ENCODE measurements at places on chromosomes 1 and 21.

- no peak for DNase-seq
These were observed 9.5 kb upstream of the C1orf174 start for GRCh38 chr1:3909615-3910014.

GRCh38 chr1:3170561-3171453 lies 101.8 kb downstream of the PRDM16 start:
- no peak for DNase-seq

DNA sequence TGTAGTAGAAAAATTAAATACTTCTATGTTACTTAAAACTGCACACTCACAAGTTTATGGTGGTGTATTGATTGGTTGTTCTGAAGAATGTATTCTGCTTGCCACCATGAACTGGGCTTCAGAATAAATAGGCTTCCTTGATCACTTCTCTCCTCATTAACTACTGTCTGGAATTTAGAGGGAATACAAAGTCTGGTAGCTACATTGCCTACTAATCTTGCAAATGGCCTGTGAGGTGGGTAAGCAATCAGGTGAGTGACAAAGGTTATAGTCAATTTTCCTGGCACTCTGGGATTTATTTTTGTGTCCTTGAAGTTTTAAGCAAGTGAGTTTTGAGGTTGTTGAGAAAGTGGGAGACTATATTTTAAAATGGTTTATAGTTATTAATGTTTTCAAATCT lies 101.8 kb downstream of the ROR1 start:
- DNase-seq = no peak

DNA sequence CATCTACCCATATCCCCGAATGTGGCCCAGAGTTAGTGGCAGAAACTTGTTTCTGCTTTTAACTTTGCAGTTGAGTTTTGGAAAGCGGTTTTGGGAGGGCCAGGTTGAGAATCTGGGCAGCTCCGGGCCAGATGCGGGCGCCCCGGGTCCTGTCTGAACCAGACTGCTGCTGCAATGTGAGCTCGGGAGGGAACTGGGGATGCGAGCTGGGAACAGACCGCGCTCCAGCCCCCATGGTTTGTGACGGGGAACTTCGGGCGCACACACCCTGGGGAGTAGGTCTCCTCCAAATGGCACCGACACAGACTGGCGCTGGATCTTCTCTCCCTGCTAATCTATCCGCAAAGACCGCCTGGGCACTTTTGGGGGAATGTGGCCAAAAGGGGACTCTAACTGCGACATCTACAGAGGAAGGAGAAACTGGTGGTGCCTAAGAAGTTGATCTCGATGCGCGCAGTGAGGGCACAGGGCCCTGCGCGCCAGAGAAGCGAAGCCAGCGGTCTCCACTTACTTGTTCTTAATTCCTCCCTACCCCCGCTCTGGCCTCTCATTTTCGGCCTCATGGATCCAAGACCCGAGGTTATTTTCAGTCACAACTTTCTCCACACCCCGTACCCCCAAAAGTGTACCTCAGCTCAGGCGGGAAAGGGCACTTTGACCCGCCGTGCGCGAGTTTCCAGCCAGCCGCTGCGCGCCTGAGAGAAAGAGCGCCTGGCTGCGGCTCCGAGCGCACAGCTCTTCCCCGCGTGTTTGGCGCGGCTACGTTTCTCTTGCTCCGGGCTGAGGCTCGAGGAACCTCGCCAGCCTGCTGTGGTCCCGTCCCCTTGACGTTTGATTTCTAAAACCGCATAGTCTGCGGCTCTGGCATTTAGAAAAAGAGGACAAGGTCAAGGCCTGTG lies 411.0 kb upstream of the ESRRG start:
- DNase-seq = no peak

DNA sequence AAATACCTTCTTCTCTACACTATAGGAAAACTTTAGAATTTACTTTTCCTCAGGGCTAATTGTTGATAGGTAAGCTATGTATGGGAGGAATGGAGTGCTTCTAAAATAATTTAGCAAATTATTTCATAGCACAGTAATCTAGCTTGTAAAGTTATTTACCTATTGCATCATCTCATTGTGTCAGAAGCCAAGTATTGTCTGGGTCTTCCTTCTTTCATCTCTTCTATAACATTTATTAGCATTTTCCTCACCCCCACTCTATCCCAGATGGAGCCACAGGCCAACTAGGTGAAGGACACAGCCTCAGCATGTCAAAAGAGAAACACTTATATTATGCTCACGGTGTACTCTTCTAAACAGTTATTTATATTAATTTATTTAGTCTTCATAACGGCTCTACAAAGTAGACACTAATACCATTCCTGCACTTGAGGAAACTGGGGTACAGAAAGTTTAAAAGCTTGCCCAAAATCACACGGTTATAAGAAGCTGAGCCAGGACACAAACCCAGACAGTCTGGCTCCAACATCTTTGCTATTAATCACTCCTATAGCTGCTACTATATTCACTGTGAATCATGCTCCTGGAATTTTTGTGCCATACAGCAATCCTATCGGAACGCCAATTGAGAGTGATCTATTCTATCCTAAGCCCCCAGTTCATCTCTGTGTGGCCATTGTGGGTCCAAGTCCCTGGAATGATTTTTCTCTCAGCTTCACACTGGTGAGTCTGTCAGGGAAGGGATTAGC lies 43.1 kb downstream of the OR10J5 start:
- no peak for DNase-seq

- DNase-seq = no peak
These were observed 41.2 kb downstream of the DMAP1 start for GRCh38 chr1:44254392-44254910.

- no peak for DNase-seq
These were observed 15.6 kb upstream of the CHIA start for GRCh38 chr1:111275079-111275478.

- DNase-seq = no peak
These were observed 84.6 kb upstream of the TLR5 start for GRCh38 chr1:223227486-223228196.

GRCh38 chr1:78224861-78225552 lies 179.2 kb downstream of the GIPC2 start:
- no peak for DNase-seq

DNA sequence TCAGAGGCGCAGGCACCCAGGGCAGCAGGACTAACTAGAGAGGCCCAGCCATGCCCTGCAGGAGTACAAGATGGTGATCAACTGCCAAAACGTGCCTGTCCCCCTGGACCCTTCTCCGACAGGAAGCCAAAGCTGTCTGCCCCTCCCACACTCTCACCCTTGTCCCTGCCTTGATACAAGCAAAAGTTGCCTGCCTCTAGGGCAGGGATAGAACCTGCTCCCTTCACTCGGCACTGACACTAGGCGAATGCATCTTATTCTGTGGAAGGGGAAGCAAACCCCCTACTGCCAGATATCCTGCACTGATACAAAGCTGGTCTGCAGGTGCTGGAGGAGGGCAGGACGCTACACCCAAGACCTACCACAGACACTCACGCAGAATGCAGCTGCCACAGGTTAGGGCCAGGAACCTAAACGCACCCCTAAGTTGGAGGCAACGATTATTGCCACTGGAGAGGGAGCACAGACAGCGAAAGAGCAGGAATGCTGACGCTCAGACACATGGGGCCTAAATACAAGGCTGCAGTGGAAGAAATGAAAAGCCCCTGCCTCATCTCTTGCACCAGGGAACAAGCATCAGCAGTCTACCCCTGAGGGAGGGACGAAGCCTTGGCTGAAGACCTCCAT lies 3.7 kb downstream of the TARBP1 start:
- DNase-seq = no peak
